ENCODE measurements at places on chromosomes 2 and 18.

- no peak for DNase-seq
Observed at GRCh38 chr2:109230941-109231420, 102.0 kb downstream of the SH3RF3 start.

- no peak for DNase-seq
Observed at GRCh38 chr2:151974988-151975387, 123.9 kb downstream of the CACNB4 start.

DNA sequence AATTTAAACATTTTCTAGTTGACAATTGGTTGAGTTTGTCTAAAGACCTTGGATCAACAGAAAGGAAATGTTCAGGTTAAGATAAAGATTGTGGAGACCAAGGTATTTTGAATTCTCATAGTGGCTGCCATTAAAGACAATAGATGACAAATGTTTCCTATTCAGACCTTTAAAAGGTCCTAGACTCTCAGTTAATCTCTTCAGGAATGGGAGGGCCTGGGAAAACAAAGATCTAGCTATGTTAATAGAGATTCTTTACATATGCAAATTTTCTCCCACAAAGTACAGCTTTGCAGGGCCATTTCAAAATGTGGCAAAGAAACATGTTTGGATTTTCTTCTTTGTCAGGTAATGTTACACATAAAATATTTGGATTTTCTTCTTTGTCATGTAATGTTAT, 403.9 kb downstream of the SPAG16 start:
- no peak for DNase-seq

- DNase-seq: no peak
Observed at GRCh38 chr2:74071426-74071825, 76.3 kb downstream of the BOLA3 start.

GRCh38 chr2:221590861-221591365, 18.8 kb upstream of the EPHA4 start:
- DNase-seq: no peak

All from CD4-positive, alpha-beta T cell treated with Interleukin-2 at 100 ng/mL for 4 hours (primary cell).